ENCODE measurements at places on chromosomes 5 and 9. TPM values are rescaled to one million over a fixed set of nuclear protein-coding genes. Genes with fewer than 3 reads are reported as not detected.

The TNFSF15 gene
- 1.0 TPM for total RNA-seq

DNA sequence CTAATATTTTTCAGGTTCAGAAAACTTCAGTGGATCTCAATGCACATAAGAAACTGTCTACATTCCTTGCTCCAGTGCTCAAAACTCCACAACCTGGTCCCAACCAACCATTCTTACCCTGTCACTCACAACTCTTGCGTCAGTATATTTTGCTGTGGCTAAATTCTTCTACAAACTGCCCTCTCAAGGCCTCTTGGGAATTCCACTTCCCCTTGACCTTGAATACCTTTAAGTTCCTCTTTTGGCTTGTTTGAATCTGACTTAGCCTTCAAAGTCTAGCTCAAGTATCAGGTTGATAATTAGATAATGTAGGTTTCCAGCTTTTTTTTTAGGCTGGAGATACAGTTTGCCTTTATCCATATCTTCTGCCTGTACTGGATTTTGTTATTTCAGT lies 128.3 kb downstream of the SLF1 start:
- DNase-seq: no peak
- H3K4me1 ChIP-seq: no peaks in the 10 kb centered on the region
- peaks cover 3% of the 10 kb centered on the region for H3K27me3 ChIP-seq
- H3K27ac ChIP-seq: no peak overlapping the region
- H3K36me3 ChIP-seq: no peaks in the 10 kb centered on the region

DNA sequence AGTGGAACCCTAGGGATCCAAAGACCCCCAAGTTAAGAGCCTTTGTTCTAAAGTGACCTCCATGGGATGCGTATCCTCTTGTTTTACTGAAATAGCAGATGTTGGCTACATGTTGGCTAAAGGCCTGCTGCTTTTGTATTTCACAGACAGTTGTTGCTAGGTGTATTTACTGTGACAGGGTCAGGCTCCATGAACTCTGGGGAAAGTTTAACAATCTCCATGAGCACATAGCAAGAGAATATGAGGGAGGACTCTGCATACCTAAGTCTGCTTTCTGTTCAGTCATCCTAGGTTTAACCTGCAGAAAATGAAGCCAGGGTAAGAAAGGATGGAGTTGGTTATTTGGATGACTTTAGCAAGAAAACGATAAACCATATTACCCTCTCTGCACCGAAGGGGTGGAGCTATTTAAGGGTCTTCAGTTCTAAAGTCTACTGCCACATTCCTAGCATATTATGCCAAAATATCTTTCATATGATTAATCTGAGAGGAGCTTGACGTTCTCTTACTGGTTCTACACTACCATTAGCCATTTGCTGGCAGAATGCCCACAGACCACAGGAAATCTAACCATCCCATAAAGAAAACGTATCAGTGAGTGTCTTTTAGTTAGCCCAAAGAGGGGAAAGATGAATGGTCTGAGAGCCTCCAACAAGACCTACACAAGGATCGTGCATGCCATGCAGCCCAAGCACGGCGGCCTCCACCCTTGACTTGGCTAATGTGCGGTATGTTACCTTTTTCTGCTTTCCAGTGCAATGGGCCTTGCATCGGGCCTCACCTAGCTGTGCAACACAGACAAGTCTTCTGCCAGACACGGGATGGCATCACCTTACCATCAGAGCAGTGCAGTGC lies 127.8 kb downstream of the SAXO1 start:
- no peak for DNase-seq
- no peak overlapping the region for H3K27ac ChIP-seq
- H3K27me3 ChIP-seq: peaks cover 2% of the 10 kb centered on the region
- H3K4me3 ChIP-seq: no peak overlapping the region
- peaks cover 1% of the 10 kb centered on the region for H3K36me3 ChIP-seq

The SPINK5 gene
- not detected for total RNA-seq

DNA sequence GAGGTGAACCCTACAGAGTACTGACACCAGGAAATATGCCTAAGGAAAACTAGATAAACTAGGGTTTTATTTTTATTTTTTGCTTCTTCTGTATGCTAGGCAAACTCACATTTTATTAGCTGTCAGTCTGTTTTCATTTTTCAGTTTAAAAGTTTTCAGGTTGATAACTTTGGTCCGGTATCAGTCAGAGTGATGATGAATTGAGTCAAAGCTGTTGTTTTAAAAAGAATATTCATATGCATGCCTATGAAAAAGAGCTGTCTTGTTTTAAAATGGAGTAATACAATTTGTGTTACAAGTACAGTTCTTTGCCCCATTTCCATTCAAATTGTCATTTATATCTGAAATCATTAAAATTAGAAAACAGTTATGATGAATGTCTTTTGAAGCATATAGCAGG lies 22.6 kb downstream of the MAP3K1 start:
- H3K4me3 ChIP-seq: no peak overlapping the region
- H3K36me3 ChIP-seq: no peaks in the 10 kb centered on the region
- H3K4me1 ChIP-seq: peaks cover 32% of the 10 kb centered on the region
- no peak for DNase-seq
- H3K27me3 ChIP-seq: no peaks in the 10 kb centered on the region

DNA sequence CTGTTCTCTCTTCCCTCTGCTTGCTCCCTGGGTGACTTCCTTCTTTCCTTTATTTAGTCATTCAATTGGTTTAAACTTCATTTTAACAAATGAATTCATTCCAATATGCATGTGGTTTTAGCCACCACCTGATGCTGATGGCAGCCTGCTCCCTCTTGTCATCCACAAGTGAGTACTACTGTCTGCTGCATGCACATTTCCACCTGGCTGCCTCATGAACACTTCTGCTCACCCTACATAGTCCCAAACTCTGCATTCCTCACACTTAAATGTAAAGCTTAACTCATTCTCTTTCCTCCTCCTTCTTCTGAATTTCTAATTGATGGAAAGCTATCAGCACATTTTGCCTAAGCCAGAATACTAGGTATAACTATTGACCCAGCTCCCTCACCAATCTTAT lies 184.7 kb upstream of the ZNF462 start:
- H3K27me3 ChIP-seq: no peaks in the 10 kb centered on the region
- no peak for DNase-seq
- no peak overlapping the region for H3K4me3 ChIP-seq
- no peaks in the 10 kb centered on the region for H3K4me1 ChIP-seq
- H3K27ac ChIP-seq: no peak overlapping the region

GRCh38 chr5:103245761-103246160 lies 12.8 kb upstream of the MACIR start:
- no peak overlapping the region for H3K27ac ChIP-seq
- H3K36me3 ChIP-seq: peaks cover 3% of the 10 kb centered on the region
- peaks cover 11% of the 10 kb centered on the region for H3K4me1 ChIP-seq
- H3K4me3 ChIP-seq: peak overlapping the region; percentile 59
- DNase-seq: no peak
- H3K27me3 ChIP-seq: peaks cover 73% of the 10 kb centered on the region

The SH3TC2 gene
- not detected for total RNA-seq

- no peaks in the 10 kb centered on the region for H3K36me3 ChIP-seq
- H3K4me1 ChIP-seq: no peaks in the 10 kb centered on the region
- H3K27me3 ChIP-seq: no peaks in the 10 kb centered on the region
- no peak overlapping the region for H3K4me3 ChIP-seq
- no peak for DNase-seq
Measured at GRCh38 chr5:163807781-163808180, 302.4 kb downstream of the MAT2B start.

- H3K4me3 ChIP-seq: no peak overlapping the region
- no peaks in the 10 kb centered on the region for H3K36me3 ChIP-seq
- H3K4me1 ChIP-seq: peaks cover 12% of the 10 kb centered on the region
- no peaks in the 10 kb centered on the region for H3K27me3 ChIP-seq
- H3K27ac ChIP-seq: no peak overlapping the region
- no peak for DNase-seq
Measured at GRCh38 chr9:21592063-21592338, 109.9 kb upstream of the IFNE start.

- no peaks in the 10 kb centered on the region for H3K36me3 ChIP-seq
- no peak overlapping the region for H3K4me3 ChIP-seq
- peaks cover 2% of the 10 kb centered on the region for H3K27me3 ChIP-seq
Measured at GRCh38 chr5:170337045-170337733, 39.6 kb upstream of the LCP2 start.

DNA sequence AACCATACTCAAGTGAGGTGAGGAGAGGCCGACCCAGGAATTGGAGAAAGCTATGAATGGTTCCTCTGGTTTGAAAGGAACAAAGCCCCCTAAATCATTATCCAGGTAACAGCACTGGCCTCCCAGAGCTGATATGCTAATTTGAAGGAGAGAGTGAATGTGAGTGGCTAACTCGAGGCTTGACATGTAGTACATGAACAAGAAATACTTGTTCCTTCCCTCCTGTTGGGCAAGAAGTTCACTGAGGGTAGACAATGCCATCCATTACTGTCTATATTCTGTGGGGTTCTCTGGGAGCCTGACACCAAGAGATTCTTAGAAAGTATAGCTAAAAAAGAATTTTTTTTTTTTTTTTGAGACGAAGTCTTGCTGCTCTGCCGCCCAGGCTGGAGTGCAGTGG lies 32.5 kb upstream of the ZNF354A start:
- no peaks in the 10 kb centered on the region for H3K36me3 ChIP-seq
- no peak overlapping the region for H3K27ac ChIP-seq
- DNase-seq: no peak
- H3K4me1 ChIP-seq: no peaks in the 10 kb centered on the region
- H3K4me3 ChIP-seq: no peak overlapping the region

GRCh38 chr5:179214678-179215077 lies 130.6 kb downstream of the ADAMTS2 start:
- H3K4me3 ChIP-seq: no peak overlapping the region
- H3K27me3 ChIP-seq: no peaks in the 10 kb centered on the region
- no peak overlapping the region for H3K27ac ChIP-seq
- H3K4me1 ChIP-seq: no peaks in the 10 kb centered on the region
- no peaks in the 10 kb centered on the region for H3K36me3 ChIP-seq

DNA sequence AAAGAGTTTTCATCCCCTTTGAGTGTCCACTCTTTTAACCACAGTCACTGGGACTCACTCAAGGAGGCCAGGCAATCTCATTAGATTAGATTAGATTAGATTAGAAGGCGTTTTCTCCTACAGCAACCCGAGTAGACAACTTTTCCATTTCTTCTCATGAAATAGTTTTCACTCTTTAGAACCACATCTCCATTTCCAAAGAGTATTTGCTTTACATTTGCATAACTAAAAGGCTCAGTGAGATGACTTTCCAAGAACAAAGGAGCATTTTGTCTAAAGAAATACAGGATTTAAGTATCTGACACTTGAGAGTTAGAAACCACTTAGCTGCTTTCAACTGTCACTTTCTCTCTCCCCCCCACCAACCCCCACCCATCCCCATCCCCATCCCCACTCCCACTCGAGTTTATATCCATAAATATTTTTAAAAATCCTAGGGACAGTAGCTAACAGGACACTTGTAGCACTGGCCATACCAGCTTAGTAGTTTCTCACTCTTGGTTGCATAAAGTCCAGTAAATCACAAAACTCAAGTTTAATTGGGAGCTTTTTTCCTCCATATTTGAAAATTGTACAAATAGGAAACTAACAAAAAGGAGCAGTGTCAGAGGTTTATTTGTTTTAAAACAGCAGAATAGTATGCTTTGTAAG lies 2202.9 kb upstream of the WWC1 start:
- H3K27ac ChIP-seq: no peak overlapping the region
- DNase-seq: no peak

DNA sequence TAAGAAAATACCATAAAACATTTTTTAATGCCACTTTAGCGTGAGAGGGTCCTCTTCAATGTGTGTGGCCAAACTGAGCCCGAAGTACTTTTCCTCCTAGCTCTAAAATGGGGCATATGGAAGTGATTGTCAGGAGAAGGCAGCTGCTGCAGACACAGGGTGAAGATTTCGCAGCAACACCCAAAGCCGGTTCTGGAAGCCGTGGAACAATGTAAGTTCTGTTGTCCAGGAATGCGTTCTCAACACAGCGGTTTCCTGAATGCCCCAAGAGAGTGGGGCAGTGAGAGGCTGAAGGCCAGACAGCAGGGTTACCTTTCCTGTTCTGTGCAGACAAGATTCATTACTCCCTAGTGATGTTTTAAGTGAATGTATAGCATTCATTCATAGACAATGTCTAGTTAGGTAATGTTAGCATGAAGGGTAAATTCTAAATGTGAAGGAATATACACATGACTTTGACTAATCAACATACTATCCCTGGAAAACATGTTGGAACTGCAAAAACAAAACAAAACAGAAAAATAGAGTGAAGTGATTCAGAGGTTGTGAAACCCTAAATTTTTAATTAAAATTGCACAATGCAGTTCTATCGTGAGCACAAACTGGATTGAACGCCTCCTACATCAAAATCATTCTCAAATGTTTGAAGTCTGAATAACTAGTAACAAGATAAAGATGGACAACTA lies 197.0 kb upstream of the SEMA6A start:
- no peak for DNase-seq
- H3K27ac ChIP-seq: no peak overlapping the region
- no peaks in the 10 kb centered on the region for H3K4me1 ChIP-seq
- H3K36me3 ChIP-seq: no peaks in the 10 kb centered on the region
- no peak overlapping the region for H3K4me3 ChIP-seq
- H3K27me3 ChIP-seq: peaks cover 3% of the 10 kb centered on the region

GRCh38 chr5:68456756-68457217 lies 241.2 kb downstream of the PIK3R1 start:
- H3K36me3 ChIP-seq: peaks cover 5% of the 10 kb centered on the region
- no peak overlapping the region for H3K4me3 ChIP-seq
- peaks cover 15% of the 10 kb centered on the region for H3K4me1 ChIP-seq
- DNase-seq: no peak
- peaks cover 6% of the 10 kb centered on the region for H3K27me3 ChIP-seq
- H3K27ac ChIP-seq: no peak overlapping the region

GRCh38 chr5:138632900-138633489 lies 57.8 kb upstream of the HSPA9 start:
- H3K27me3 ChIP-seq: peaks cover 50% of the 10 kb centered on the region
- no peak for DNase-seq
- no peaks in the 10 kb centered on the region for H3K36me3 ChIP-seq
- H3K4me3 ChIP-seq: no peak overlapping the region

DNA sequence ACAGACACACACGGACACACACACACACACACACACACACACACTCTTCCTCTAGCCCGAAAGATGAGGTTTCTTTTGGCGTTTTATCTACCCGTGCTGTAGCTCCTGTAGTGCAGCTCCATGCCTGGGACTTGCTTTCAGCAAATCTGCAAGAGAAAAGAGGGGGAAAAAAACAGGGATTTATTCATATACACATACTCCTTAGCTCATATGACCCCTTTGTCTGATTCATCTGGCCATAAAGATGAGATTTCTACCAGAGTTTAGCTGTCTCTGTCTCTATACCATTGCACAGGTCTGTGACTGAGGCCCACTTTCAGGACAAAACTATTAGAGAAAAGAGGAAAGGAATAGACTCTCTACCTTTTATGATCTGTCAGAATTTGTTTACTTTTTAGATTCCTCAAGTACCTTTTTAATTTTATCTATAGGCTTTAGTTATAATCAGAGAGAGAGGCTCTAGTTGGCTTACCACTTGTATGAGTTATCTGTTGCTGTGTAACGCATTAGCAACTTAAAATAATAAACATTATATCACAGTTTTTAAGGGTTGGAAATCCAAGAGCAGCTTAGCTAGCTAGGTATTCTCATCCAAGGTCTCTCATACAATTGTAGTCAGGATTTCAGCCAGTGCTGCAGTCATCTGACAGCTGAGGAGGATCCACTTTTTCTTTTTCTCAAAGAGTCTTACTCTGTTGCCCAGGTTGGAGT lies 14.7 kb downstream of the SNX2 start:
- H3K36me3 ChIP-seq: peaks cover 45% of the 10 kb centered on the region
- no peak overlapping the region for H3K27ac ChIP-seq
- H3K27me3 ChIP-seq: no peaks in the 10 kb centered on the region
- H3K4me3 ChIP-seq: no peak overlapping the region

The ANP32B gene
- total RNA-seq: 296 TPM
